ENCODE measurements at places on chromosomes 6 and 20.

DNA sequence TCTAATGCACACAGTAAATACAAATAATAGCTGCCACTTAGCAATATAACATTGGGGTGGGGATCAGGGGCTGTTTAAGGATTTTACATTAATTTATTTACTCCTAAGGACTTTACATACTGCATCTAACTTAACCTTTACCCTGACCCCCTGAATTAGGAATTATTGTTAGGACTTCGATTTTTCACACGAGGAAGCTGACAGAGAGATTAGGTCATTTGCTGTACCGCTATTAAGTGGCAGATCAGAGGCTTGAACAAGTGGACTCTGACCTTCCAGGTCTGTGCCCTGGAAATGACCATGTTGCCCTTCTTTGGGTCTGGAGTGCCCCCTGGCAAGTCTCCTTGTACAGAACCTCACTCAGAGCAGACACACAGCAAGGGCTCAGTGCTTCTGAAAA lies 5.2 kb upstream of the ELMO2 start:
- DNase-seq, result no peak

DNA sequence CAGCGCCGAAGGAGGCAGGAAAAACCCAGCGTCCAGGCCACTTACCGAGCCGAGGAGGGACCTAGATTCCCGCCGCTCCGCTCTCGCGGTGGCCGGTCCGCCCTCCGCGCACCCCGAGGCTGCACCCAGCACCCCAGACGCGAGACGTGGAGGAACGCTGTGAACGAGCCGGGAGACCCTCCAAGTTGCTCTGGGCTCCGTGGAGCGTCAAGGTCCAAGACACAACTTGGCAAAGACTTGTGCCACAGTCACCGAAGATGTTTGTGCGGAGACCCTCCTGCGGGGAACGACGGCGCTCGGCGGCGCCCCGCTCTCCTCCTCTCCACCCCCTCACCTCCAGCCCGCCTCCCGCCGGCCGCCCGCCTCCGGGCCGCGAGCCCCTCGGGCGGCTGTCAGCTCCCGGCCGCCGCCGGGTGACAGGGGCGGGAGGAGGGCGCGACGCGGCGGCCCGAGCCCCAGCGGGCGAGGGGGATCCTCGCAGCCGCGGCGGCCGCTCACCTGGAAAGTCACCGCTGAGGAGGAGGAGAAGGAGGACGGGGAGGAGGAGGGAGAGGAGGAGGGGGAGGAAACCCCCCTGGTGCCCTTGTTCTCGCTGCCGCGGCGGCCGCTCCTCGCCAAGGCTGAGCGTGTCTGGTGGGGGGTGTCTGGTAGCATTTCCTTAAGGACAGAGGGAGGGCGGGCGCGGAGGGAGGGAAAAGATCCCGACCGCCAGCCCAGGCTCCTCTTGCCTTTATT lies 637 bp upstream of the HIVEP2 start:
- DNase-seq, result peak; percentile 73

- peak; percentile 61 for DNase-seq
Measured at GRCh38 chr6:25601800-25602673, 50.0 kb upstream of the SCGN start.

DNA sequence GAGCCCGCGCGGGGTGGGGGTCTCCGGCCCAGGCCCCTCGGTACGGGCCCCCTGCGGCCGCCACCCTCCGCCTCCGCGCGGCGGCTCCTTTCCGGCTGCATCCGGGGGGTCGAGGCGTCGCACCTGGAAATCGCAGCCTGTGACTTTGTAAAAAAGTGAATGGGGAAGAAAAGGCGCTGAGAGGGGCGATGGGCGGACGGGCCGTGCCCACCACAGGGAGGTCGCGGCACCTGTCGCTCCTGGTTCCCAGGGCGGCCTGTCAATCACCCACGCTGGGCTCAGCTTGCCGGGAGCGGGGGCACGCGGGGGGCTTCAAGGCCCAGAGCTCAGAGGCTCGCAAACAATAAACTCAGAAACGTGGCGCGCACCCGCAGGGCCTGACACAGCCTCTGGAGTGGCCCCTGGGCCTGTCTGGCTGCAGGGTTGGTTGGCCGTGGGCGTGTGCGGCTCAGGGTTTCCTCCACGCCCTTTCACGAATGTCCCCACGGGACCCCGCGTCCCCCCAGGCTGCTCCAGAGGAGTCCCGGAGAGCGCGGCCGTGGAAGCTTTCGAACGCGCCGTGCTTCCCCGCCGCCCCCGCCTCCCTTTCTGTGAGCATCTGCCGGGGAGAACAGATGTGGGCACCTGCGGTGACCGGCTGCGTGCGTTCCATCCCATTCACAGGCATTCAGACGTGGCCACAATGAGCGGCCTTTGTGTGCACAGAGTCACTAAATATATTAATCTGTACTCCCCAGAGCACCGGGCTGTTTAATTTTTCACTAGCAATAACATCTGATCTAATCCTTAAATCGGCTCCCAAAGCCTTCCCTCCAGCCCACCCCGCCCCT lies 6.1 kb upstream of the DLL1 start:
- DNase-seq, result no peak

- DNase-seq, result no peak
Measured at GRCh38 chr20:50850721-50851286, 55.9 kb downstream of the BCAS4 start.

DNA sequence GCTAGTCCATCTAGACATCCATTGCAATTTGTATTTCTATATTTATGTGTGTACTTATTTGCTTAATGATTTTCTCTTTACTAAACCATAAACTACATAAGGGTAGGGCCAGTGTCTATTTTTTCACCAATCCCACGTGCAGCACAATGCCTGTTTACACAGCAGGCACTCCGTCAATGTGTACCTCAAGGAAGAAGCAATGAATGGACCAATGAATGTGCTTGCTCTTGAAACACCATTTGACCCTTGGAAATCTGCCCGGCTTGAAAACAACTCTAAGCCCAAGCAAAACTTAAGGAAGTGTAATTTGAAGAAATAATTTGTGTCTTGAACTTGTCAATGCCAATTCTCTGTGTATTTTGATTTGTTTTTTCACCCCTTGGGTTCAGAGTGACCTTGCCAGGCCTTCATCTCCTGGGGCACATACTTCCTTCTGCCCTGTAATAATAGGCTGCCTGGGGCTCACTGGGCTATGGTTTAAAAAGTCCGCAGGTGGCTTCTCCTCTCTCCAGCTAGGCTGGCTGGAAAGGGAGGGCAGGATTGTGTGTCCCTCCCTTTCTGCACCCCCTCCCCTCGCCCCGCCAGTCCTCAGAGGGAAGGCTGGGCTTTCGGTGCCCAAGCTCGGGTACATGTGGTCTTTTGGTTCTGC lies 140.8 kb upstream of the ARMC2 start:
- no peak for DNase-seq

DNA sequence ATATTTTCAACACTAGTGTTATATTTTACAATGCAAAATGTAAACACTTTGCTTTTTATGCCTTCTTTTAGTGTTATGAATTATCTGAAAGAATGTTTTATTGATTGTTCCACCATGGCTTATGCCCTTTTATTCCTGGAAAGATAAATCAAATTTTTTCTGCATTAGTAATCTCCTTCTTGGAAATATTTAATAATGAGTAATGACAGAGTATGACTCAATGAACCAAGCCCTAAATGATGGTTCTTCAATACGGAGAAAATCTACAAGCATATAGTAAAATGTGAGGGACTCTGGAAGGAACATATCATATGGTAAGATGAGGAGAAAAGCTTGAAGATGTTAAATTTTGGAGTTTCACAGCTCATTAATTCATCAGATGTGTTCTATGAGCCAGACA lies 929.6 kb downstream of the C6orf118 start:
- no peak for DNase-seq

GRCh38 chr6:138535728-138536455 lies 36.6 kb upstream of the NHSL1 start:
- no peak for DNase-seq

DNA sequence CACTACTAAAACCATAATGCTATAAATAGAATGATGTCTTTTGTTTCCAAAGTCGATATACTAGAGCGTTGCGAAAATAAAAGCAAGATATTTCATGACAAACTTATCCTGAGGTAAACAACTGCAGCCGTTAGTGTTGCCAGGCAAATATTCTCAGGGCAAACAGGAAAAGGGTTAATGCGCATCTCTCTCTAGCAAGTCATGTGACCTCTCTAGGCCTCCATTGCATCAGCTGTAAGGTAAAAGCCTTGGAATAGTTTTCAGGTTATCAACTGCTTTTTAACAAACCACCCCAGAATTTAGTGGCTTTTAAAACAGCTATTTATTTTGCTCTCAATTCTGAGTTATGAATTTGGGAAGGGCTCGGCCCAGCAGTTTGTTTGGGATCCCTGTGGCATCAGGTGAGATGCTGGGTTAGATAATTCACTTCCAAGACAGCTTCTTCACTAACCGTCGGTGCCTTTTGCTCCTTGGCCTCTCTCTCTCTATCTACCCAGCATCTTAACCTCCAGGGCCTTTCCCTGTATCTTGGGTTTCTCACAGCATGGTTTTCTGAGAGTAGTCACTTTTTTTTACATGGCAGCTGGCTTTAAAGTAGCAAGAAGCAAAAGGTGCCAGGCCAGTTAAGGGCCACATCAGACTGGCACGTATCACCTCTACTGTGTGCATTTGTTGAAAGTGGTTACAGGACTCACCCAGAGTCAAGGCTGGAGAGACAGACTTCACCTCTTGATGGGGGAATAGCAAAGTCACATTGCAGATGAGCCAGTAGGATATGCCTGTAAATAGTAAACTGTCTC lies 39.2 kb upstream of the LTV1 start:
- no peak for DNase-seq

DNA sequence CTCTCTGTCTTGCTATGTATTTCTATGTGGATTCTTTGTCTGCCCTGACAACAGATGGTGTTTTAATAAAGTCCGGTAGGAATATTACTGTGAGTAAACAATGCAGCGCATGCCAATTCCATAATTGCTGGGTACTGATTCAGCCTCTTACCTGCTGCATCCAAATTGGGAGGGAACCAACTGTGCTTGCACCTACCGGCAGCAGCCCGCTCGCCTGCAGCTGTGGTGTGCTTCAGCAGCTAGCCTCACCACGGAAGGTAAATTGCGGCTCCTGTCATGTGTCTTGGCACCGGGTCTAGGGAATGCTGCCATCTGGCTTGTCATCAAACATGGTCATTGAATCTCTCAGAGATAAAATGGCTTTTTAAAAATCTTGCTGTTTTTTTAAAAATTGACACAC lies 704.8 kb upstream of the SLC35B3 start:
- no peak for DNase-seq

GRCh38 chr6:126072834-126073233 lies 86.5 kb downstream of the TRMT11 start:
- DNase-seq, result no peak

DNA sequence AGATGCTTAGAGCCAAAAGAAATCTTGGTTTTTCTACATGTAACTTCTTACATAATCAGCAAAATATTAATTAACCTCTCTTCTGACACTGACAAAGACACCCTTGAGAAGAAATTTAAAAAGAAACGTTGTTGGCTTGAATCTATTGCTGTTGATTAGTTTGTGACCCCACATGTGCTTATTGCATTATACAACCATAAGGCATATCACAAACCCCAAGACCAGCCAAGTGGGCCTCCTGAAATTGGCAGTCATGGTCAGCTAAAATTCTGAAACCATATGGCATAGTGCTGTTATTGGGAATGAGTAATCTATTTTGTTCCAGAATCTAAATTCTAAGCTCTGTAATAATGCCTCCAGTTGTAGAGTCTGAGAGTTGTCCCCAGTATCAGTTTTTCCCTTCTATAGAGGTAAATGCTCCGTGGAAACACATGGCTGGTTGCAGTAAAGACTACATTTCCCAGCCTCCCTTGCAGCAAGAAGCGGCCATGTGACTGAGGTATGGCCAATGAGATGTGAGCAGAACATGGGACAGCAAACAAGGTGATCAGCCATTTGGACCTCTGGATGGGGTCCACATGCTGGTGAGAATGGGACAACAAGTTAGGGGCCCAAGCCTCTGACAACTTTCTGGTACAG lies 42.3 kb upstream of the PTPN1 start:
- peak; percentile 55 for DNase-seq
